ENCODE measurements at places on chromosomes 7 and 10.

DNA sequence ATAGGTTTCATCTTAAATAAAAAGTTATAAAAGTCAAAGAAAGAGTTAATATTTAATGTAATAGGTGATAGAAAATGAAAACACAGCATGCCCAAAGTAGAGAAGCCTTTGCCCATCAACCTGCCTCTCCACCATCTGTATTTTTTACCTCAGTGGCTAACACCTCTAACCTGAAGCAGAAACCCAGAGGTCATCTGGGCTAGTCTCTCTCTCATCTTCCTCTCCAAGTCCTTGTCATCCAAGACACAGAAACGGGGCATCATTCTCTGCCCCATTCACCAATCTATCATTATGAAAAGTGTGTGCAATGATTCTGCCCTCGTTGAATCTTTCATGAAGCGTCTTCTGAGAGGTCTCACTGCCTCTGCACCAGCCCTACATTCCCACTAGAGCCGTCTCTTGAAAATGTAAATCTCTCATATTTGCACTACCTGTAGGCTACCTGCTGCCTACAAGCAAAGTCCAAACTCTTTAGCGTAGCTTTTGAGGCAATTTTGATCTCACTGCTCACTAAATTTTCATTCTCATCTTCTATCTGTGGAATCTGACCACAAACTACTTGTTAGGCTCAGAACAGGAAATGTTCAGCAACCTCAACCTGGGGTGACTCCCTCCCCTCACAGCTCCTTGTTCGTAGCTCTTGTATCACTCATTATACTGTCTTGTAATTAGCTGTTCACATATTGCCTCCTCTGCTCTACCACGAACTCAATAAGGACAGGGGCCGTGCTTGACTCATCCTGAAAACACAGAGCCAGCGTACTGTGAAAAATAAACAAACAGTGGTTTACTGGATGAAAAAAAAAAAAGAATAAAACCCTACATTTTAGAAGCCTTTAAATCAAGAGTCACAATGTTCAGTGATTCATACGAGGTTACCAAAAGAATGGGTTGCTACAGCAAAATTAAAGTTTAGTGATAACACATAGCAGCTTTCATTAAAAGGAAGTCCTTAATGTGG, 83.1 kb downstream of the CTNNA3 start:
- DNase-seq: peak; percentile 64

DNA sequence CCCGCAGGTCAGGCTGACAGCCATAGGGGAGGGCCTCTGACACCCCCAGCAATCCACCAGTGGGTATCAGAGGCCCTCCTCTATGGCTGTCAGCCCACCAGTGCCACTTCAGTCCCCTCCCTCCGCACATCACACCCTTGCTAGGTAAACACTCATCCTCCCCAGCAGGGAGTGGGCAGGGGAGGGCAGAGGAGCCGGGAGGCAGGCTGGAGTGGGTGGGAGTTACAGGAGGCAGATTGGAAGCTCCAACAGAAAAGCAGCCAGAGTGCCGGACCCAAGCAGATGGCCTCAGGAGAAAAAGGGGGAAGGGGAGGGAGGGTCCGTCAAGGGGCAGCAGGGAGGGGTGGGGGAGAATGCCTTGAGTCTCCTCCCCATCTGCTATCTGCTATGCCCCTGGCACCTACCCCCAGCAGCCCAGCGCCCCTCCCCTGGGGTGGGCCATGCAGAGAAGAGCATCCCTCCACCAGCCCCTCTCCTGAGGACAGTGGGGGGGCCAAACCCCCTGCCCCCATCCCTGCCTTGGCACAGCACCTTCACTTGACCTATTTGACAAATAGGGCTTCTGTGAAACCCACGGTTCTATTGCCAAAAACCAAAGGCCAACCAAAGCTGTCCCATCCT, 2.4 kb downstream of the RASGEF1A start:
- no peak for DNase-seq

GRCh38 chr10:124963866-124964720, 22.2 kb downstream of the ZRANB1 start:
- DNase-seq: no peak

DNA sequence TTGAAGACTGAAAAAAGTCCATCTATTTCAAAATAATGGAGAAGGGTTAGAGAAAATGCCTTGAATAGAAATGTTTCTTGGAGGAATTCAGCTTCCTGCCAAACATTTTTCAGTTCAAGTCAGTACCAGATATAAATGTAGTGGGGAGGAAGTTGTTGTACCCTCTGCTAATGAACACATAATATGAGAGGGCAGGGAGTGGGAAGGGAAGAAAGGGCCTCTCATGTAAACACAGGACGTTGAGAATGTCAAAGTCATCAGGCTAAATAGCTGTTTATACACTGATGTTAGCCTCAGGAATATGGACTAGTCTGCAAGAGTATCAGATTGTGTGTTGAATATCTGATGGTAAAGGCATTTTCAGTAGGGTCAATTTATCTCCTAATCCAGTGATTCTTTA, 37.0 kb downstream of the GPR37 start:
- DNase-seq: no peak

GRCh38 chr10:29545122-29545521, 89.6 kb downstream of the SVIL start:
- DNase-seq: no peak

- peak; percentile 62 for DNase-seq
These were observed 1.5 kb upstream of the C10orf95 start for GRCh38 chr10:102452672-102453340.

DNA sequence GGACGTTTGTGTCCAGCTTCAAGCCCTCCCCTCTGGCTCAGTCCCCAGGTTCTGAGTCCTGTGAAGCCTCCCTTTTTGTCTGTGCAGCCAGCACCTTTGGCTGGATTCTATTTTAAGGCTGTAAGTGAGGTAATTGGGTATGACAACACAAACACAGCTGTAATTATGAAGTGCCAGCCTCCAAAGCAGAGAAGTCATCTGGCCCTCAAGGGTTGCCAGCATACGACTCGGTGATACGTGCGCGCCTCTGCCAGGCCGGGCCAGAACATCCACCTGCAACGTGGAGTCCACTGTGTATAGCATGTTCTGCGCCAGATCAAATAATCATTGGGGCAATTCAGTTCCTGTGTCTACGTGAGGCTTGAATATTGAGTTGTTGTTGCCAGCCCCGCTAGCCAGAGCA, 6.7 kb upstream of the FAM180A start:
- DNase-seq: no peak

DNA sequence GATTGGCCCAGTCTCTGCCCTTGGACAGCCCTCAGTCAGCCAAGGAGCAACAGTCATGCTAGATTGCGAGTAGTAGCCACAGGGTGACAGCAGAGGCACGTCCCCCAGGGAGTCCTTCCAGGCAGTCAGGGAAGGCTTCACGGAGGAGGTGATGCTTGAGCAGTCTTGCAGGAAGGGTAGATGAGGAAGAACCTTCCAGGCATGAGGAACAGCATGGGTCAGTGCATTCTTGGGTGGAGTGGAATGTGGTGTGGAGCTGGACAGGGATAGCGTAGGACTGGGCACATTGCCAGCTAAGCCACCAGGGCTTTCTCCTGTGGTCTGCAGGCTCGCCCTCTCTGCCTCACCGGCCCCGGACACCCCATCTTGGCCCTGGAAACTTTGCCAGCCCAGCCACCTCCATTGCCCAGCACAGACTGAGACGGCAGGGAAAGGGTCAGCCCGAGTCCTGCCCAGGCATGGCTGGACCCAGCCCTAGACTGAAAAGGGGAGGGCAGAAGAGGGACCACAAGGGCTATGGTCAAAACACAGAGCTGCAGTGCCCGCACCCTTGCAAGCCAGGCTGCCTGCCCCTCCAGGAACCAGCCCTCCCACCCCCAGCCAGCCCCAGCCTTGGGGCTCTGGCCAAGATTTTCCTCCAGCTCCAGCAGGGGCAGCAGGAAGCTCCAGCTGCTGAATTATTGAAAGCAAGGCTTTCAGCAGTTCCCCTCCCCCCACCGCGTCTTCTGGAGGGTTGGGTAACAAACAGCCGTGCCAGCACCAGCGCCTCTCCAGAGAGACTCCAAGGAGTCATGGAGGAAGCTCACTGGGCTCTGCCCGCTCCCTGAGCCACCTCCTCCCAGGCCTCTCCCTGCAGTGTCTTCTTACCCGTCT, 18.7 kb downstream of the SRRM3 start:
- DNase-seq: no peak

- no peak for DNase-seq
These were observed 23.3 kb downstream of the PRTFDC1 start for GRCh38 chr10:24929056-24929544.

DNA sequence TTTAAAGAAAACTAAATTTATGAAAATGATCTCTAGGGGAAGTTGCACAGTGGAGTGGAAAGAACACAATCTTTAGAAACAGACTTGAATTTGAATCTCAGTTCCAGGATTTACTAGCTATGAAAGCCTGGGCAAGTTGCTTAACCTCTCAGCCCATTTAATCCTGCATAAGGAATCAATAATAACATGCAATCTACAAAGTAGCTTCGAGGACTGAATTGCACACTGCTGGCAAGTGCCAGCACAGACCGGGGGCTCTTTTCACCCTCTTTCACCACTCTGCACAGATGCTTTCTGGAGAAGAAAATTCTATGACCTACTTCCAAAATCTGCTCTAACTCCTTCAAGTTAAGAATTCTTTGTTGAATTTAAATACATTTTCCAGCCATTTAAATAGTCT, 63.4 kb upstream of the ANK3 start:
- no peak for DNase-seq

DNA sequence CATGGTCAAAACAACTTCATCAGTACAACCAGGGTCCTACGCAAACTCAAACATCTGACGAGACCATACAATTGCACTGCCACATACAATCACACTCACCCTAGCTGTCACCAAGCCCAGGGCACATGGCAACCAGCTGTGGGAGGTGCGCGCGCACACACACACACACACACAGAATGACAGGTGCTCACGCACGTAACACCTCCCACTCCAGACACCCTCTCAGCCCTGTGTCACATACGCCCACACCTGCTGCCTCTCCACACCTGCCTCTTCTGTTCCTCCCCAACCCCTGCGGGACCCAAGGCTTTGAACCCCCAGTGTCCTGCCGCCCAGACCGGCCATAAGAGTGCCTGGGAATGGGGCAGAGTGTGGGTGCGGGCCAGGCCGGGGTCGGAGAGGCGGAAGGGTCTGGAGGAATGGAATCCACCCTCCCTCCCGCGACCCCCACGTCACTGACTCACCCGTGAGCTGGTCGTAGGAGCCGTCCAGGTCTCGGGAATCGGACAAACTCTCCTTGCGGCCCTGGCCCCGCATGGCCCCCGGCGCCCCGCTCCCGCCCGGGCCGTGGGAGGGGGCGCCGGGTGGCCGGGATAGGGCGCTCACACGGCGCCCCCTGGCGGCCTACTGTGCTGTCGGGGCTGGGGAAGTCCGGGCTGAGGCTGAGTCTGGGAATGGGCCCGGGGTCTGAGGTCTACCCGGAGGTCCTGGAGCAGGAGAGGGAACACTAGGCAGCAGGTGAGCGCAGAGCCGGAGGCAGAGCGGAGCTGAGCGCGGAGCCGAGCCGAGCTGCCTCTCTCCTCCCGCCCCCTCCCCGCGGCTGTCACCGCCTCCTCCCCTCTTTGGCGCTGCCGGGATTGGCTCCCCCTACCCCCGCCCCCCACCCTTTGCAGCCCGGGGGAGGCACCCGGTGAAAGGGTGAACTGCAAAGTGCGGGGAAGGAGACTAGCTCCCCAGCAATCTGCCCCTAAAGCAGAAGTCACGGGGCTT, at the start of gene KCNIP2:
TSS of gene KCNIP2 (minus strand) at position 769 of the 990 bp plus-strand sequence. CDS start at position 537, 232 bp downstream.
- peak; percentile 74 for DNase-seq

- DNase-seq: no peak
These were observed 3.1 kb downstream of the DAGLB start for GRCh38 chr7:6444516-6445269.

- DNase-seq: no peak
These were observed 119.3 kb downstream of the NRP1 start for GRCh38 chr10:33215154-33215553.

GRCh38 chr10:1033601-1034000, 7.9 kb upstream of the IDI2 start:
- DNase-seq: no peak

DNA sequence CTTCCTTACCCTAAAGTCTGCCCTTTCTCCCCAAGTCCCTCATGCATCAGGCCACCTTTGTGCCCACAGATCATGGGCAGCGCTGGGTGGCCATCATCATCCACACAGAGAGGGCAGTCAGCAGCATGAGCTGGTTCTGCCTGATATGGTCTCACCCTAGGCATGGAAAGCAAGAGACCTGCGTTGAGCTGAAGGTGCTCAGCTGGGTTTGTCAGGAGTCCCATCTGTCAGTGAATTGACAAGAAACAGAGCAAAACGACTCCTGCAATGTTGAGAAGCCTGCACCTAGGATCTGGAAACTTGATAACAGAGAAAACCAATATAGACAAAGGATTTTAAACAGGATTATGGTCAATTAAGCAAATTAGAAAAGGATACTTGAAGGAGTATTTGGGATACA, 242.7 kb upstream of the PRSS1 start:
- DNase-seq: no peak

GRCh38 chr10:75498884-75499350, 67.5 kb downstream of the LRMDA start:
- DNase-seq: no peak

DNA sequence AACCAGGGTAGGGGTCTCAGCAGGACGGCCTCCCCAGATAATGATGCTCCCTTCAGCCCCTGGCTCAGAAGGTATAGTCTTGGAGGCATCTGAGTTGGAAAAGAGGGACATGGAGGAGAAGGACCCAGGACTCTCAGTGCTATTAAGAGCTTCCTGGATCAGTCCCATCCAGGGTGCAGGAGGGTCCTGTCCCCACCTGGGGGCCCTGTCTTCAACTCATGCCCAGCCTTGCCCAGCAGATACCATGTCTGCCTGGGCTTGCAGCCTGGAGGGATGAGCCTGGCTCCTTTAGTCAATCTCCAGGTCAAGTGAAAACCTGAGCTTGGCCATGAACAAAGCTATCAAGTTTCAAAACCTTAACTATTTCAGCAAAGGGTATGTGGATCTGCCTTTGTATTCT, 67.6 kb downstream of the PRTFDC1 start:
- no peak for DNase-seq

DNA sequence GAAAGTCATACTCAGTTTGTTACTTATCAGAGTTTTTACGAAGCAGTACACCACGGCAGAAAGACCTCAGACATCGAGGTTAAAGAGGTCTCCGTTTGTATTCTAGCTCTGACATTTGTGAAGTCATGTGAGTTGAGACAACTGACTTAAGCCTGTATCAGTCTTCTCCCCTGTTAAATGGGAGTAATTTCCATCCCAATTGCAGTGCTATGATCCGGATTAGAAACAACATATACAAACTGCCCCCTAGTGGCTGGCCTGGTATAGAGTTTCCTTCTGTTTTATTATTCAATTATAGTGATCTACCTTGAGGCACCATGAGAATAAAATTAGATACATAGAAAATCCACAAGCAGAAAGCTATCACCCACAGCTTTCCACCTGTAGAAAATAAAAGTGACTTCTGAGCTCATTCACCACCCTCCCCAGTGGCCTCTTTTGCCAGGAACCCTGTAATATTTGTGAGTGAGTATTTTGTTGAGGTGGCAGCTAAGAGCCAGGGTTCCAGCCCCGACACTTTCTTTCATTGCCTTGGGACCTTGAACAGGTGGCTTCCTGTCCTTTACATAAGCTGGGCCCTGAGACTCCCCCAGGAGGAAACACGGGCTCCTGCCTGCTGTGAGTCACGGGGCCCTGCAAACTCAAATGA, 607.2 kb upstream of the MGMT start:
- DNase-seq: peak; percentile 8

GRCh38 chr10:104337521-104337984, 712 bp downstream of the ITPRIP start:
- peak; percentile 32 for DNase-seq
